ENCODE measurements at places on chromosomes 7 and 10.

DNA sequence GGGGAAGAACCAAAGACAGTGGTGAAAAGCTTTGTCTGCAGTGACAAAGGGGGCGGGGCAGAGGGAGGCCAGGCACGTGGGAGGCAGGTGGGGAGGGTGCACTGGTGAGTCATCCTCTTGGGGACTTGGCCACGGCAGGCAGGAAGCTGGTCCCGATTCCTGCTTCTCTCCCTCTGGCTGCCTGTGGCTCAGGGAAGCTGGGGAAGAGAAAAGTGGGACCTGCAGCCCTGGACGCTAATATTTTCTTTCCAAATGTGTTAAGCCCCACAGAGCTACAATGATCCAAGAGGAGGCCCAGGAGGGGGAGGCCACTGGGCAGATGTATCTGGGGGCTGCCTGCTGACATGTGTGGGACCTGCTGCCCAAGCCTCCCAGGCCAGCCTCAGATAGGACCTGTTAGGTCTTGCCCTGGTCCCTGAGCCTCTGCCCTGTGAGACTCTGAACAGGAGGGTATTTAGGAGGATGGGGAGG, 231.8 kb downstream of the KCNMA1 start:
- DNase-seq: peak; percentile 93

DNA sequence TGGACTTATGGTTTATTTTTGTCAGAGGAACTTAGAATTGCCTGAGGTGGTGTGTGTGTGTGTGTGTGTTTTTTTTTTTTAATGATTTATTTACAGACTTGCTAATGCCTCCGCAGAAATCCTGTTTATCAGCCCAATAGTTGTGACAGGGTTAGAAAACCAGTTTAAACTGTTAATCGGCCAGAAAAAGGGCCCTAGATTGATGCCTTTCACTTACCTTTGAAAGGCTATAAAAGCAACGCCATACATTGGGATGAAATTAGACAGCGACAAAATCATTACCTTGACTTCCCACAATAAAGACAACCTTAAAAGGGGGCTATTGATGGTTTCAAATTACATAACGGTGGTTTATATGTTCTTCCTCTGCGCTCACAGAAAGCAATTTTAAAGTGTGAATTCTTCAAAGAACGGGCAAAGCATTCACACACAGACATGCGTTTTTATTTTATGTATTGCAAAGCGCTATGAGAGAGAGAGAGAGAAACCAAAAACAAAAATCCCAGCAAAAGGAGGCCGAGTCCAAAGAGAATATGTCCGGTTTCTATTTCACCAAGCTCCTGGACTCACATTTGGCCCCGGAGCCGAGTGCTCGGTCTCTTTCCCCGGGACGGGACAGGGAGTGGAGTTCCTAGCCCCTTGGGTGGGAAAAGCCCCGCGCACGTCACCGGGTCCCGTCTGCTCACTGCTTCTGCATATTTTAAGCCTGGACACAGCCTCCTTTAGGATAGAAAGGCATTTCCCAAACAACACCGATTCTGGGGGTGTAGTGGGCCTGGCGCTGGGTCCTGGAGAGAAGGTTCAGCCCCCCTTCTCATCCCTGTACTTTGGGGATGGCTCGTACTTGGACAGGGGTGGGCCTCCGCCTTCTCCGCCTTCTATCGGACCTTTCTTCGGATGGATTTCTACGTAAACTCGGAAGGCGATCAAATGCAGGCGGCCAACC, 26.8 kb upstream of the VAX1 start:
- DNase-seq: no peak

GRCh38 chr7:104848138-104848990, 165.6 kb upstream of the KMT2E start:
- DNase-seq: peak; percentile 8

GRCh38 chr7:144987686-144988085, 151.8 kb upstream of the TPK1 start:
- DNase-seq: no peak

- DNase-seq: no peak
These were observed 91.4 kb upstream of the CYP26C1 start for GRCh38 chr10:92969151-92969550.

GRCh38 chr7:117051808-117052207, 98.5 kb downstream of the ST7 start:
- no peak for DNase-seq

- DNase-seq: peak; percentile 87
These were observed 184.3 kb upstream of the SLC26A5 start for GRCh38 chr7:103630318-103630717.

DNA sequence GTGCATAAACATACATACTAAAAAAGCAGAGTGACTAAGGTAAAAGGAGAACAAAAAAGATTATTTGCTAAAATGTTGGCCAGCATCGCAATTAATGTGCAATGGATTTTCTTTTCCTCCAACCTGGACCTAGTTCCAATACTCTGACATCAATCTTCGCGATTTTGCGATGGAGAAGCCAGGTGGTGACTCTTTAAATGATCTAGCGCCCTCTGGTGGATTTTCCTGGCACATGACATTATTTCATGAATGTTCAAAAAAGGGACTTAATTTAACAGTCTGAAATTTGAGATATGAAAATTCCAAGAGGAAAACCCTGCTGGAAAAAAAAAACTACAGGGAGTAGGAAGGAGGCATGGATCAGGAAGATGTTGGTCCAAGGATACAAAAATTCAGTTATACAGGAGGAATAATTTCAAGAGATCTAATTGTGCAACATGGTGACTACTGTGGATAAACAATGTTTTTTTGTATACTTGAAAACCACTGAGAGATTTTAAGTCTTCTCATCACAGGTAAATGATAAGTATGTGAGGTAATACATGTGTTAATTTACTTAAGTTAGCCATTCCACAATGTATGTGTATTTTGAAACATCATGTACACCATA, 4.3 kb upstream of the KCNMA1 start:
- DNase-seq: peak; percentile 82

DNA sequence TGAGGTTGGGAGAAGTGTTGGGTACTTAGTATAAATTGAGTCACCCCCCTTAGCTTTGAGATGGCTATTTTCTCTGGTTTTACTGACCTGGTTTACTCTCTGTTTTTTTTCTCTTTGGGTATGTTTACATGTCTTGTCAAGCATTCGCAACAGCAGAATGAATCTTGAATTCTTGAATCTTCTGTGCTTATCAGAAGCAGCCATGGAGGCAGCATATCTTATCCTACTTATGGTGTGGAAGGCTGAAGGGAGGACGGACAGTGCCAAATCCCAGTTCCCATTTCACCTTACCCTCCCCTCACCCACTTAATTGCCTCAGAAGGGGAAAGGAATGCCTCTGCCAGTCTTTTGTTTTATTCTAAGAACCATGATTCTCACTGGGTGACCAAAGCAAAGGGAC, 3.7 kb downstream of the SND1 start:
- DNase-seq: no peak

DNA sequence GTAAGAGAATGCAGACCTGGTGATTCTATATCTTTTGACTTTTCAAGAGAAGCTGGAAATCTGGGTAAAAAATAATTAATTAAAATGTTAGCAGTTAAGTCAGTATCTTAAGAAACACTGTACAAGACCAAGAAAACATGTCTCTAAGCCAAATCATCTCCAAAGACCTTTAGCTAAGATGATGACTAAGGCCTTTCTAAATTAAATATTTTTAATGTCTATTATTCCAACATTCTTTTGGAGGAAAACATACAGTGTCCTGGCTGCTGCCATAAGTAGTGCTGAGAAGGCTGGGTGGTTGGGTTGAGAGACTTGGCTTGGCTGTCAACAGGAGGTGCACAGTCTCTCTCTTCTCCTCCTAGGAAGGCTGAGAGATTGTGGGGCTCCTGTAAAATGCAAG, 20.3 kb downstream of the STARD3NL start:
- DNase-seq: no peak

GRCh38 chr7:44280636-44280992, 44.8 kb downstream of the CAMK2B start:
- DNase-seq: no peak

DNA sequence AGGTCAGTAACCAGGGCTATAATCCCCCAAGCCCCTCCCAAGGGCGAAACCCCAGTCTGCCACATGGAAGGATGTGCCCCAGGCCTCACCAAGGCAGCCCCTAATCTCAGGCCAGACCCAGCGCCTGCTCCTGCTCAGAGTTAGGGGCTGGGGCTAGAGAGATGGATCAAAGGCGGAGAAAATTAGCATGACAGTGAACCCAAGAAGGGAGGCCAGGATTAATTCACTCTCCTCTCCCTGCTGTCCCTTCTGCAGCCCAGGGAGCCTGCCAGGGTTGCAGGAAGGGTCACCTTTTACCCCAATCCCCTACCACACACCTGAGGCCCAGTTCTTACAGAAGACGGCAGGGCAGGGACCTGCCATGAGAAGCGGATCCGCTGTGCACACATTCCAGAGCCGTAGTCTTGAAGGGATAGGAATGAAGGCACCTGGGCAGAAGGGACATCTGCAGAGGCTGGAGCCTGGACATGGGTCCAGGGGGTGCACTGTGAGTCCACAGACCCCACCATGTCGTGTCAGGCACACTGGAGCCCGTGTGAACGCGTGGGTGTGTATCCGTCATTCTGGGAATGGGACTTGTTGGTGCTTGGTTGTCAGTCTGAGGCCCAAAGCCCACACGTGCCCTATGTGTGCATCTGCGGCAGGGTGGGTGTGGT, 11.9 kb upstream of the ZMIZ1 start:
- DNase-seq: no peak

- DNase-seq: peak; percentile 2
These were observed 395.9 kb downstream of the GRM8 start for GRCh38 chr7:126856691-126857291.

DNA sequence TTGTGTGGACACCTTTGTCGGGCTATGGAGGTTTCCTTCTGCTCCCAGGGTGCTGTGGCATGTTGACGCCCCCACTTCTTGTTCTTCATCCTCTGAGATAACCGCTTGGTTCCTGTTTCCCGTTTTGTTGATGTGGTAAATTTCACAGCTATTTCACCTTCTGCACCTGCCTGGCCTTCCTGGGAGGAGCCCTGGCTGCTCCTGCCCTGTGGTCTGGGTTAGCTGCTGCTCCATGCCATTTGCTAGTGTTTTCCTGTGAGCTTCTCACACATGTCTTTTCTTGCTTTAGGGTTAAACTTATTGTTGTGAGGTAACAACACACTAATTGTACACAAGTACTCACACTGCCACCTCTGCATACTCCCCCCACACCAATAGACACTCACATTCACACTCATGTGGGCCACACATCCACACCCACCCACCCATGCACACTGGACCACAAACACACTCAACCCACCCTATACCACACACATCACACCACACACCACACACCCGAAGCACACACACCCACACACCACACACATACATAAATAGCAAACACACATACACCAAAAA, 46.5 kb upstream of the MSMB start:
- no peak for DNase-seq

- DNase-seq: no peak
These were observed 213.2 kb upstream of the CTBP2 start for GRCh38 chr10:125373546-125373945.

- DNase-seq: no peak
These were observed 10.8 kb downstream of the TMEM120A start for GRCh38 chr7:75983471-75984129.

GRCh38 chr7:45646996-45647825, 73.0 kb downstream of the ADCY1 start:
- DNase-seq: no peak

- DNase-seq: no peak
These were observed 56.3 kb upstream of the ZPBP start for GRCh38 chr7:50149369-50149768.

DNA sequence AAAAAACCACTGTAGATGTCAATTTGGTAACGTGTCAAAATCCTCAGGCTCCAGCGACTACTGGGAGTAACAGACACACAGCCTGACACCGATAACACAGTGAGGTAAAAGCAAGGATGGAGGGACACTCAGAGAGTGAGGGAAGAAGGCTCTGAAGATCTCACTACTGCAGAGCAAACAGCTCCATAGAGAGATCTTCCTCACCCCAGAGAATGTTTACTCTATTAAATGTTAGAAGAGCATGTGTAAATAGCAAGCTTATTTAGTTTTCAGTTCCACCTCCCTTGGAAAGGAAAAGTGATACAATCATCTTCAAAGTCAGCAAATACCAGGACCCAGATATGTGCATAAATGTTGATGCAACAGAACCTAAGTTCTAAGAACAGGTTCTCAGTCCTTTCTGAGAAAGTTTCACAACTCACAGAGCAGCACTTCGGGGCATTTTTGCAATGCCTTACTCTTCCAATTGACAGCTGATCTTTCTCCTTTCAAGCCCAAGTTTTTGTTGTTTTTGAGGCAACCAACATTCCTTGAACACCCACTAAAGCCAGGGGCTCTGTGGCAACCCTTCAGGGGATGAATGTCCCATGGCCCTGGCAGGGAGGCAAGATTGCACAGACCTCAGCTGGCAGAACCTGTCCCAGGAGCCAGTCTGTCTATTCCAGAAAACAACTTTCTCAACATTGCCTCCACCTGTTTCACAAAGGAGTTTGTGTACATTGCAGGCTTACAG, 177.4 kb downstream of the SFMBT2 start:
- DNase-seq: no peak

DNA sequence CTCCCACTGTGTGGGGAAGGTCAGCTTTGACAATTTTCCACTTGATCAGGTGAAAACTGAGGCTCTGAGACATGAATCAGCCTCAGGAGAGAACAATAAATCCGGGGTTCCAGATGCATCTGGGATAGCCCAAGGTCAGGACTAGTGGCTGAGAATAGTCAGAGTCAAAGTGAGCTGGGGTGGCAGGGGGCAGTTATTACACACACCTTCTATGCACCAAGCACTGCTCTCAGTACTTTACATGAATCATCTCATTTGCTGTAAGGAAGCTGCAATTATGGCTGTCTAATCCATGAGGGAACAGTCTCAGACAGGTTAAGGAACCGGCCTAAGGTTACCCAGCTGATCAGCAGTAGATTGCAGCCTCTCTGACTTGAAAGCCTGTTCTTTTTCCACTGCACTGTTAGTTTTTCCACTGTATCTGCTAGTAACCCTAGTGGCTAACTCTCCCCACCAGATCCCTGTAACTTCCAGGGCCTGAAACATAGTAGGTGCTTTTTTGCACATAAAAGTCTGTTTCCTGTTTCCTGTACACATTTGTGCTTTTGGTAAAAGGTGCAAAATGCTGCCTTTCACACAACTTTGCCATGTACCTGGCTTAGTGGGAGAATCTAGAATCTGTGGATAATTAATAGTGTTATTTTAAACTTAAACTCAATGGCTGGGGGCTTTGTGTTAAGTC, 125.9 kb downstream of the EMX2 start:
- no peak for DNase-seq

DNA sequence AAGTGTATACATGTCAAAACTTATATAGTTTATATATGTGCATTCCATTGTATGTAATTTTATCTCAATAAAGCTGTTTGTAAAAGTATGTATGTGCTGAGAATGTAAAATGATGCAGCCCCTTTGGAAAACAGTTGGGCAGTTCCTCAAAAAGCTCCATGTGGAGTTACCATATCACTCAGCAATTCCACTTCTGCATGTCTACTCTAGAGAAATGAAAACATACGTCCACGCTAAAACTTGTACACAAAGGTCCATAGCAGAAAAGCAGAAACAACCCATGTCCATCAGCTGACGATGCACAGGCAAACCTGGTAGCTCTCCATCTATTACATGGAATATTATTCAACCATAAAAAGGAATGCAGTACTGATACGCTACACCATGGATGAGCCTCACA, 8.3 kb upstream of the RGS10 start:
- DNase-seq: no peak
